Tibial artery (tissue), 4 donors: ENCODE measurements at places on chromosomes 13 and 19.

DNA sequence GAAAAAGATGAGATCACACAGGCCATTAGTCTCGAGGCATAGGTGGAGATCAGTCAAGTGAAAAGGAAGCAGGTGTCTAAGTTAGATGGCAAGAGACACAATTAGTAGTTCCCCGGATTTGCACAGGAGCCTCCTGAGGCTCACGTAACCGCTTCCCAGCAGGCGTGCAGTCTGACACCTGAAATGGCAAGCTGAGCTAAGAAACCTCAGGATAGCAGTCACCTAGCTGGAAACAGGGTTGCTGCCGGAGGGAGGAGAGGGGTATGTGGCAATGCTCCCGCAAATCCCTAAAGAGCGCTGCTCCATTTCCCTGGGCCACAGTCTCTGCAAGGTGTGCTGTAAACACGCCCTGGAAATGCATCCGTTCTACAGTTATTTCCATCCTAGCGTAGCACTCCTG is 1151.0 kb downstream of the DIAPH3 start:
- DNase-seq = no peak

- DNase-seq = peak; percentile 93
Measured at GRCh38 chr19:56594783-56595547, at the start of gene ZNF71. Gene ZNF71, plus strand, starts transcription at chr19:56595302. Its CDS starts 6,257 bp downstream, at chr19:56601559.

DNA sequence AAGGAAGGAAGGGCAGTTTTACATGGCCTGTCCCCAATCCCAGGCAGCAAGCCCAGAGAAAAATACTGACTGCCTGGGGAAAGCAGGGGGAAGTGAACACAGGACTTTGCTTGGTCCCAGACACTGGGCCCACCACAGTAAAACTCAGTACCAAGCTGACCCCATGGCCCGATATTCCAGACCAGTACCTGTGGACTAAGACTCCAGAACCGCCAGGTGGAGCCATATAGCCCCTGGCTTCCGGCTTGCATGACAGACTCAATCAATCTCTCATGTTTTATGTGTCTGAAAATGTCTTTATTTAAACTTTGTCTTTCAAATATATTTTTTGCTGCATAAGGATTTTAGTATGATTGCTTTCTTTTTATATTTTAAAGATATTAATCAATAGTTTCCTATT is 767.9 kb upstream of the SLITRK6 start:
- no peak for DNase-seq

DNA sequence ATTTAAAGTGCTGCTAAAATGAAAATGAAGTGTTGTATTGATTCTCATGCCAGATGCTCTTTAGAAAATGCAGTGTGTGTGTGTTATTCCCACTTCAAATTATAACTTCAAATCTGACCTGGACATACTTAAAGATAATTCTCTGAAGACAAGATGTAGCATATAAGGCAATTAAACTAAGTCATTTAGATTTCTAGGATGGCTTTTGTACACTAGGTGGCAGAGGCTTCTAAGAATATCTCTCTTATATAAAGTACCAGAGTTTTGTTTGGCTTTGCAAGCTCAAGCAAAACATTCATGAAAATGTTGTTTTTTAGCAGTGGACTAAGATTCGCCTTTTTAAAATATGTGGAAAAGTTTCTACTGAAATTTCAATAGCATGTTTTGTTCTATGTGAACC is 407.2 kb downstream of the GPC5 start:
- no peak for DNase-seq

DNA sequence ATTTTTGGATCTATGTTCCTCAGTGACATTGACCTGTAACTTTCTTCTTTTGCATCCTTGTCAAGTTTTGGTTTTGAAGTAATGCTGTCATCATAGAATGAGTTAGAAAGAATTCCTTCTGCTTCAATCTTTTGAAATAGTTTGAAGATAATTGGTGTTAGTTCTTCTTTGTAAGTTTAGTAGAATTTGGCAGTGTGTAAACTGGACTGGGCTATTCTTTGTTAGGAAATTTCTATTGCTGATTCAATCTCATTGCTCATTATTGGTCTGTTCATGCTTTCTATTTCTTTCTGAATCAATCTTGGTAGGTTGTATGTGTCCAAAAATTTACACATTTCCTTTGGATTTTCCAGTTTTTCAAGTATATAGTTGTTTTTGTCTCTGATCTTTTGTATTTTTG is 101.7 kb upstream of the SPRY2 start:
- no peak for DNase-seq

DNA sequence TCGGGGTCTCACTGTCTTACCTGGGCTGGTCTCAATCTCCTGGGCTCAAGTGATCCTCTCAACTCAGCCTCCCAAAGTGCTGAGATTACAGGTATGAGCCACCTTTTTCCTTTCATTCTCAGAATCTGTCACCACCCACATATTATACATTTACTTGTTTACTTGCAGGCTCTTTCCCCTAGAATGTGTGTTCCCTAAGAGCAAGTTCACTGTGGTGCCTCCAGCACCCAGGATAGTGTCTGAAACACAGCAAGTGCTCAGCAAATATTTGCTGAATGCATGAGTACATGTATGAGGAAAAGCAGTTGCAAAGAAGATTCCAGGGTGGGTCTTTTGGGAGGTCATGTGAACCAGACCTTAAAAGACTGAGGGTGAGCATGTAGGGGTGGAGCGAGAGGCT is 96.8 kb downstream of the RGCC start:
- no peak for DNase-seq

DNA sequence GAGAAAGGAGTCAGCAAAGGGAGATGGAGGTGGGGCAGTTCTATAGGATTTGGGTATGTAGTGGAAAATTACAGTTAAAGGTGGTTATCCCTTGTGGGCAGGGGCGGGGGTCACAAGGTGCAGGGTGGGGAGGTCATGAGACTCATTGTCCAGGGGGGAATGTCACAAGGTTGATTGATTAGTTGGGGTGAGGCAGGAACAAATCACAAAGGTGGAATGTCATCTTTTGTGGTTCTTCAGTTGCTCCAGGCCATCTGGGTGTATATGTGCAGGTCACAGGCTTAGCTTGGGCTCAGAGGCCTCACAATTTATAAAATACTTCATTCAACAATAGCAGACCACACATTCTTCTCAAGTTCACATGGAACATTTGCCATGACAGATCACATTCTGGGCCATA is 109.6 kb downstream of the ATP11A start:
- DNase-seq = no peak

- no peak for DNase-seq
Measured at GRCh38 chr13:42280537-42280936, 8.6 kb downstream of the AKAP11 start.

DNA sequence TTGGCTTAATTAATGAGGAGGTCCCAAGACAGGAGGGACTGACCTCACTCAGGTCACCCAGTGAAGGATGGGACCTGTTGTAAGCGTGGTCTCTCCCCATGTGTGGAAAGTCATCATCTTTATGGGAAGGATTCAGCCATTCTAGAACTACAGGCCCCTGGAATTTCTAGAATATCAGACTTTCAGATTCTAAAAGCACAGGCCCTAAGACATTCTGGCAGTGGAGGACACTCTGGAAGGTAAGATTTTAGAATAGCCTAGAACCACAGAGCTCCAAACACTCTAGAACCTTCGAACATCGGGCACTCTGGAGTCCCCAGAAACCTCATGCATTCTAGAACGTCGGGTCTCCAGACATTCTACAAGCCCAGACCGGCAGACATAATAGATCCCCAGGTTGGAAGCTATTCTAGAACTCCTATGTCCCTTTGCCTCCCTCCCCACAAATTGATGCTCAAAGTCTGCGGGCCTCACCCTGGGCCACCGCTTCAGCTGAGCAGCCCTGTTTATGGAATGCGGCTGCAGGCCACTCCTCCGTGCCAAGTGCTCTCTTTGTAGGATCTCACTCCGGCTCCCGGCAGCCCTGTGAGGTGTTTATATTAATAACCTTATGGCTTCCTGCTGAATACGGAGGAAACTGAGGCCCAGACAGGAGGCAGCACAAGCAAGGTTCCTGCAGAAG is 1.9 kb upstream of the KLK15 start:
- no peak for DNase-seq

DNA sequence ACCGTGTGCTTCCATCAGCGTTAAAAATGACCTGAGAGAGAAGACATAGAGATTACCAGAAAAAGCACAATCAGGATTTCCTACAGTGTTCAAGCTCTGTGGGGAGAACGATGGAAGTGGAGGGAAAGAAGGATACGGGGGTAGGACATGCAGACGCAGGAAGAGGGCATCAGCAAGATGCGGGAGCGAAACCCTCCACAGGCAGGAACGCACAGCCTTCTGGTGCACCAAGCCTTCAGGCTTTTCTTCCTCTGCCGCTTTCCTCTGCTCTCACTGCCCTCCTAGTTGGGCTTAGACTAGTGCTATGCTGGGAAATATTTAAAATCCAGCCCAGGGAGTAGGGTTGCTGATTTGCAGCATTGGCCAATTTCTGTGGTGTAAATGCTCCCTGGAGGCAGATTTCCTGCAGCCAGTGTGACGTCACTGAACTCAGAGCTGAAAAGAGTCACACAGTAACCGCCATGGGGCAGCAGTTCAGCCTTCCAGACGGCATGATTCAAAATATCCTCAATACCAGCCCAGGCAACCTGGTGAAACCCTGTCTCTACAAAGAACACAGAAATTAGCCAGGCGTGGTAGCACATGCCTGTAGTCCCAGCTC is 205.1 kb upstream of the SOX1 start:
- no peak for DNase-seq

GRCh38 chr19:46085888-46086287 is 38.6 kb downstream of the IGFL3 start:
- DNase-seq = no peak

DNA sequence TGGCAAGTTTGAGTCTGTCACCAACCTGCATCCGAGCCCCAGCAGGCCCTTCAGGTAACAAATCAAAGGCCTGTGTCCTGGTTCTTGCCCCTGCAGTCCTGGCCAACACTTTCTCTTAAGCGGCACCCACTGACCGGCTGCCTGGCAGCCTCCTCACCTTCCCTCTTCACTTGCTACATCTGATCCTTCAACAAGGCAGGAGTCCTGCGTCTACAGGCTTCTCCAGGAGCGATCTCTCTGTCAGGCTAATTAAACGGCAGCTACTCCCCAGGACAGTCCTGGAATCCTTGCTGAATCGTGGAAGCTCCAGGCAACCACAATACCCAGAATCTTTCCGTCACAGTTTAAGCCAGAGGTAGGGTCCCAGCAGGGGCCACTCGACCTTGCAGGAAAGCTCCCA is 41.1 kb upstream of the GAS6 start:
- no peak for DNase-seq

DNA sequence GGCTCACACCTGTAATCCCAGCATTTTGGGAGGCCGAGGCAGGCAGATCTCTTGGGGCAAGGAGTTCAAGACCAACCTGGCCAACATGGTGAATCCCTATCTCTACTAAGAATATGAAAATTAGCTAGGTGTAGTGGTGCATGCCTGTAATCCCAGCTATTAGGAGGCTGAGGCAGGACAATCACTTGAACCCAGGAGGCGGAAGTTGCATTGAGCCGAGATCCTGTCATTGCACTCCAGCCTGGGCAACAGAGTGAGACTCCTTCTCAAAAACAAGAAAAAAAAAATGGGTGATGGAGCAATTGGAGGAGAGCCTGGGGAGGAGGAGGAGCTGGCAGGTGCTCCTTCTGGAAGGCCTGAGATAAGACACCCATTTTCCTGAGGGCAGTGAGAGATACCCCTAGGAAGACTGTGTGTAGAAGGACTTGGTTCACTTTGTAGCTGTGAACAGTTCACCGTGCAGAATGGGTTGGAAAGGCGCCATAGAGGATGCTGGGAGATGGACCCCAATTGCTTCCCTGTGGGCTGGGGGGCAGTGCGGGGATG is 8.7 kb upstream of the CARM1 start:
- no peak for DNase-seq

DNA sequence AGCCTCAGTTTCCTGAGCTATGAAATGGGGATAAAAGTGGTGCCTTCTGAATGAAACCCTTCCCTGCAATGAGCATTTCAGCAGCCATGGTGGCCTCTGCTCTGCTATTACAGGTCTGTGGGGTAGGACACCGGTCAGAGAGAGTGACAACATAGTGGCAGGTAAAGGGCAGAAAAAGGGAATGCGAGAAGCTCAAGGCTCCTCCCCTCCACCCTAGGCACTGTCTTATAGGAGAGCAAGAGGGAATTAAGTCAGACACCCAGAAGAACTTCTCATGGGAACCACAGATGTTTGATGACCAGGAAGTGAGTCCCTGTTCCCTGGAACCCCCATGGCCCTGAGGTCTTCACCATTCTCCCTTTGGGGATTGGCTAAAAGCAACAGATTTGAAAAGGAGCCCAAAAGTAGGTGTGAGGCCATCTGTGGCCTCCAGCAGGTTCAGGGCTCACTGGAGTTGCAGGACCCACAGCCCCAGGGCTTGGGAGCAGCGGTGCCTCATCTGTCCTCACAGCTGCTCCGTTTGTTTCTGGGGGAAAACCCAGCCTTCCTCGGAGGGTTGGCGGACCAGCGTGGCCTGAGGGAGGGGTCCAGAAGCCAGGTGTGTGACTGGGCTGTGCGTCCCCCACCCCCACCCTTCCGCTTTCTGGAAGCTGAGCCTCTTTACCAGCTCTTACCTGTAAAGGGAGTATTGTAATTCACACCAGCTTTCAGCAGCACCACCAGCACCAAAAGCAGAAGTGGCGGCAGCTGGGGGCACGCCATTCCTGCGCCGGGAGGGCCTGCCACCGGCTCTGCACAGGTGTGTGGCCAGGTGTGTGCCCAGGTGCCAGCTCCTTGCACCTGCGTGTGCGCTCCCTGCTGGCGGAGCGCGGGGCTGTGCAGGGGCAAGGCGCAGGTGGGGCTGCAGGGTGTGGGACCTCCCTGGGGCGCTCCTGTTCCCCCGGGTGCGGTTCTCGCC is 19.4 kb downstream of the IQCN start:
- no peak for DNase-seq

DNA sequence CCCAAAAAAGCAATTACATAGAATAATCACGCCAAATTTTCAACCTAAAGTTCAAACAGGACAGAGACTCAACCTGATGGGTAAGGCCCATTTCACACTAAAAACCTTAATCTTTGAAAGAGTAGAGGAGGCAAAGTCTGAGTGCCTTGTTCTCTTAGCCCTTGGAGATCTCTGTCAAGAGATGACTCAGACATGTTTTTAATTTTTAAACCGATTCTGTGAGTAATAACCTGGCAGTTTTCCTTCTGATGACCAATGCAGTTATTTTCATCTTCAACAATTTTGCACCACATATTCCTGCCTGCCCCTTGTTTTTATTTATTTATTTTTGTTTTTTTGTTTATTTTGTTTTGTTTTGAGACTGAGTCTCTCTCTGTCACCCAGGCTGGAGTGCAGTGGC is 11.5 kb upstream of the TNFSF9 start:
- no peak for DNase-seq

DNA sequence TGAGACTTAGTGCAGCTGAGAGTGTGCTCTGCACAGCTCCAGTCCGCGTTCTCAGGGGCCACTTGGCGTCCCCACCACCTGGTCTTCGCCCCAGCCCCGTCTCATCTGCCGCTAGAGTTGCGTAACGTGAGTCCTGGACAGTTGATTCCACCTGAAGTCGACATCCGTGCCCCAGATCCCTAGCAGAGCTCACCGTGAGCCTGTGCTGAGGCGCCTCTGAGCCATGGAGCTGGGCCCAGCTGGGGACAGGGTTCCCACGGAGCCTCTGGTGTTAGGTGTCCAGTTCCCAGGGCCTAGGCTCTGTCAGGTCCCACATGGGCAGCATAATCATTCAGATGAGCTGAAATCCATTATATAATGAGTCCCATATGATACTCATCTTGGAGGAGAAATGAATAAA is 147.1 kb upstream of the SOX1 start:
- DNase-seq = no peak

GRCh38 chr13:47111499-47111898 is 214.6 kb upstream of the HTR2A start:
- DNase-seq = no peak

GRCh38 chr13:50152224-50152623 is 137.0 kb downstream of the KCNRG start:
- DNase-seq = no peak

GRCh38 chr19:38386971-38387549 is 774 bp downstream of the GGN start:
- DNase-seq = no peak
